B cell (primary cell): ENCODE measurements at places on chromosomes 1 and 21. TPM values are rescaled to one million over a fixed set of nuclear protein-coding genes. Genes with fewer than 3 reads are reported as not detected.

Gene MAGI3
- polyA plus RNA-seq, result 0.30 and 0.55 TPM in 2 replicates

Gene FBXO28
- 17.5 and 23.9 TPM in 2 replicates for polyA plus RNA-seq

Gene SLC35A3
- polyA plus RNA-seq, result 10.7 and 16.4 TPM in 2 replicates

- H3K4me3 ChIP-seq, result no peak overlapping the region
- no peaks in the 10 kb centered on the region for H3K36me3 ChIP-seq
- no peaks in the 10 kb centered on the region for H3K27me3 ChIP-seq
- H3K4me1 ChIP-seq, result no peaks in the 10 kb centered on the region
- no peak overlapping the region for H3K27ac ChIP-seq
- no peak for DNase-seq
Observed at GRCh38 chr21:41678924-41679318, 87.9 kb downstream of the RIPK4 start.

- H3K4me3 ChIP-seq, result no peak overlapping the region
Observed at GRCh38 chr1:199945591-199945990, 81.9 kb upstream of the NR5A2 start.

GRCh38 chr21:20641241-20641640 is 357.0 kb upstream of the NCAM2 start:
- no peak for DNase-seq
- no peak overlapping the region for H3K4me3 ChIP-seq
- H3K4me1 ChIP-seq, result no peaks in the 10 kb centered on the region
- no peak overlapping the region for H3K27ac ChIP-seq
- H3K36me3 ChIP-seq, result no peaks in the 10 kb centered on the region
- no peaks in the 10 kb centered on the region for H3K27me3 ChIP-seq

GRCh38 chr1:21340230-21340945 is 50.1 kb upstream of the ECE1 start:
- no peaks in the 10 kb centered on the region for H3K27me3 ChIP-seq
- DNase-seq, result no peak
- H3K4me1 ChIP-seq, result peaks cover 53% of the 10 kb centered on the region

GRCh38 chr1:211633524-211633846 is 41.9 kb downstream of the NEK2 start:
- H3K27ac ChIP-seq, result no peak overlapping the region
- no peaks in the 10 kb centered on the region for H3K27me3 ChIP-seq
- H3K36me3 ChIP-seq, result no peaks in the 10 kb centered on the region
